ENCODE measurements at places on chromosomes 1 and 21. TPM values are rescaled to one million over a fixed set of nuclear protein-coding genes. Genes with fewer than 3 reads are reported as not detected.

Gene OR10J1
- not detected for total RNA-seq

Gene CYP4Z1
- not detected for total RNA-seq

Gene FAM131C
- total RNA-seq: 1.1 TPM

Gene CLIC6
- 2.7 TPM for total RNA-seq

Gene NTNG1
- total RNA-seq: 2.6 TPM

Gene FAM43B
- total RNA-seq: 0.15 TPM

Gene SPRR2D
- total RNA-seq: 148 TPM
